CD4-positive, alpha-beta T cell treated with Interleukin-10 for 1 hour (primary cell): ENCODE measurements at places on chromosomes 3 and 15.

- no peak for DNase-seq
Observed at GRCh38 chr3:42680806-42681205, 4.5 kb upstream of the KLHL40 start.

- DNase-seq = no peak
Observed at GRCh38 chr3:64667887-64668581, 19.8 kb downstream of the ADAMTS9 start.

DNA sequence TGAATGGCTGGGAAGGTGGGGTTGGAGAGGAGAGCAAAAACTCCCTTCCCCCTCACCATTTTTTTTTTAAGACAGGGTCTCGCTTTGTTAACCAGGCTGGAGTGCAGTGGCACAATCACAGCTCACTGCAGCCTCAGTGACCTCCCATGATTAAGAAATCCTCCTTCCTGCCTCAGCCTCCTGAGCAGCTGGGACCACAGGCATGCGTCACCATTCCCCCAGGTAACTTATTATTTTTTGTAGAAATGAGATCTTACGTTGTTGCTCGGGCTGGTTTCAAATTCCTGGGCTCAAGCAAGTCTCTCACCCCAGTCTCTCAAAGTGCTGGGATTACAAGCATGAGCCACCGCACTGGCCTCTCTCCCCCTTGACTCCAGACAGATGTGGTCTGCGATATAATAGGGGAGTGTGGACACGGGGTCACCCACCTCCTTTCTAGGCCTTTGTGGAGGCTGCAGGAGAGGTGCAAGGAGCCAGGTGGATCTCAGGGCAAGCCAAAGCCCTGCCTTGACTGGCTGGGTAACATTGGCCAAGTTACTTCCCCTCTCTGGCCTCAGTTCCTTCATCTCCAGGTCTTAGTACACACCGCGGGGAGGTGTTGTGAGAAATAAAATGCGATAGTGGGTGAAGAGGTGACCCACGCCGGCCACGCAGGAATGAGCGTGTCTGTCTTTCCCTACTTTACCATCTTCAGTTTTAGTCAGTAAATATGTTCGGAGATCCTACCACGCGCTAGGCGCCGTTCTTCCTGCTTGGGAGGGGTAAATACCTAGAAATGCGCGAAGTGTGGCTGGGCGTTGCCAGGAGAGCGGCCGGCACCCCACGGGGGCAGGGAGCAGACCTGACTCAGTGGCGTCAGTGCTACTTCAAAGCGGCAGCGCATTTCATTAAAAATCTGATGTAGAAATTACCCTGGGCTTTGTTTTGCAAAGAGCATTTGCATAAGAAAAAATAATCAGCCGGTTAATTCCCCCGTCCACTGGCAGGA lies 20.2 kb upstream of the CORO2B start:
- no peak for DNase-seq

DNA sequence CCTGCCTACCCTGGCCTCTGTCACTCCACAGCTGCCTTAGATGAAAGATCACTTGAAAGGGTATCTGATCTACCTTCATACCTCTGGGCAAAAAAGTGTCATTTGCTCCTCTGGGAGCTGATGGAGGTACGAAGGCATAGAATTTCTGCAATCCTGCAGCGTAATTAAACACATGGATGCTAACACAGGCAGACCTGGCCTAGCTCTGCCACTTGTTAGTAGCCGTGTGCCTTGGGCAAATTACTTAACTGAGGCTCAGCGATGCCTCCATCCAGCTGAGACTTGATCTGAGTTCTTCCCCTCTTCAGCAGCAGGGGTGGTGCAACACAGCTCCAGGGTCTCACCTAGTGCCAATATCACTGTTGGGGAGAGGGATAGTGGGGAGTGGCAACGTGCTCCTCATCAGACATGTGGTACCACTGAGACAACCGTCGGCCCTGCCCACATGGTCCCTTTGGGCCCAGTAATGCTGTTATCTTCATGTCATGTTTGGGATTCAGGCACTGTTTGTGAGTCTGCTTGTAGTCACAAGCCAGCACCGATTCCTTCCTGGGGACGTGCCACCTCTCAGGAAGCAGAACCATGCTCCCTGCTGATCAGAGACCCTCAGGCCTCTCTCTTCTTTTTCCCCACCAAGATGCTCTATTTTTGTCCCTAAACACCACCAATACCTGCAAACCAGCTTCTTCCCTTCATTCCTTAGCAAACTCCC lies 34.1 kb upstream of the PIAS1 start:
- DNase-seq = no peak

DNA sequence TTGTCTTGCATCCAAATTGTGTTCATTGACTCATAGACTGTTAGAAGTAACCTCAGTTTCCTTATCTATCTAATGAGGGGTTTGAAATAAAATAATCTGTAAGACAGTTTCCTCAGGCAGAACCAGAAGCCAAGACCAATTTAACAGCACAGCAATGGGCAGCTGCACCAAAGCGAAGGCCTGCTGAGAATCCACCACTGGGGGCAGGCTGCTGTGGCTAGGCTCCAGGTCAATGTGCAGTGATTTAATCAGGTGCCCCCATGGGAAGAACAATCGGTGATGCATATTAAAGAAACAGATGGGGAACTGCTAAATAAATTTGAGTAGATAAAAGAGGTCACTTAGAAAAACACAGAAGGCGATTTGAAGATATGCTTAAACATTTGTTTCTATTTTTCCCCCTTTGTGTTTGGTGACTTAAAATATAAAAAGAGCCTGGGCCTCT lies 28.0 kb upstream of the TMOD3 start:
- no peak for DNase-seq

DNA sequence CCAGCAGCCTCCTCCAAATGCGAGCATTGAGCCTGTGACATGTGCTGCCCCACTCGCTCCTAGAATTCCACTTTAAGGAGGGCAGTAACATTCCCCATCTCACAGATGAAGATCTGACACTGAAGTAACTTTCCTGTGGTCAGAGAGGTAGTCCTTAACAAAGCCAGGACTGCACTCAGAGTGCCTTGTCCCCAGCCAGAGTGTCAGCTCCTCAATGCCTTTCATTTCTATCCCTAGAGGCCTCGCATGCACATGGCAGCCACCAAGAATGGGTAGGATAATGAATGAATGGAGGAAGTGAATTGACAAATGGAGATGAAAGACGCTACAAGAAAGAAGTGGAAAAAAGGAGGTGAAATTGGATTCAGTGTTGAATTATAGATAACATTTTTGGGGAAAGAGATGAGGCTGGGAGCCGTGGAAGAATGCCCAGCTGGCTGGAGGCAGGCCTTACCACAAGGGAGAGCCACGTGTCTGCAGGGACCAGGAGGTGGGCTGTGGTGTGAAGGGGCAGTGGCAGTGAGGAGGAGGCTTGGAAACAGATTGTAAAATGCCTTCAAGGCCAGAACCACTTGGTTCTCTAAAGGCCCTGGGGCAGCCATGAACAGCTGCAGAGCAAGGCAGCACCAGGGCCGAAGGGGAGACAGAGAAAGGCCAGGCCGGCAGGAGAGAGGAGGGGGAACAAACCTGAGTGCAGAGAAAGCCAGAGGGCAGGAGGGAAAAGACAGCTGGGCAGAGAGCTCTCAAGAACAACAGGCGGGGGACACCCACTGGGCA lies 10.4 kb downstream of the CFAP92 start:
- no peak for DNase-seq

GRCh38 chr3:119388577-119388976 lies 74.8 kb downstream of the TMEM39A start:
- no peak for DNase-seq

DNA sequence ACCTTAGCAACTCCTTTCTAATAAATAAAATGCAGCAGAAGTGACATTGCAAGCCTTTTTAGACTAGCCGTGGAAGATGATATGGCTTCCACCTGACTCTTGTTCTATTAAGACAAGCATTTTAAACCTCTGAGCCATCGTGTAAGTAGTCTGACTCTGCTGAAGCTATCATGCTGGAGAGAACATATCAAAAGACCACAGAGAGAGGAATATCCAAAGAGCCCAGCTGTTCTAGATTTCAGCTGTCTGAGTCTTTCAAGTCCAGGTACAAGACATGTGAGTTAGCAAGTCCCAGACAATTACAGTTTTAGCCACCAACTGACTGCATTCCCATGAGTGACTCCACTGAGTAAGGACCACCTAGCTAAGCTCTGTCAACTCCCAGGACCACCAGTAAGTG lies 517.0 kb upstream of the NAALADL2 start:
- DNase-seq = no peak

- no peak for DNase-seq
Observed at GRCh38 chr3:5058471-5058951, 63.6 kb upstream of the ARL8B start.

- no peak for DNase-seq
Observed at GRCh38 chr3:153889905-153890334, 231.3 kb upstream of the ARHGEF26 start.

- DNase-seq = no peak
Observed at GRCh38 chr15:52788099-52788986, 1.8 kb downstream of the ONECUT1 start.

DNA sequence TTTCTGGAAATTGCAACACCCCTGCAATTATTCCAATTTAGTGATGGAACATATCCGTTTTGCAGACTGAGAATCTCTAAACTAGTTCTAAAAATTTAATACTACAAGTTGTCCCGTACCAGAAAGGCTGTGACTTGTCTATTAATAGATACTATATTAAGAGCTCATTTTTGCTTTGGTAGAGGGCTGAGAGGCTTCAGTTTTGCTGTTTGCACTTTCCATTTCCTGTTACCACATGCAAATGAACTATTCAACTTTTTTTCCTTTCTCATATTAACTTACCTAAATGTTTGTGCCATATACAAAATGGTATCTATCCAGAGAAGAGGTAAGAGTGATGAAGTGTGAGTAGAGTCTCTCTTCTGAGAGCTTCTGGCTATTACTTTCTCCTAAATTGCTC lies 101.5 kb upstream of the CRBN start:
- no peak for DNase-seq

- DNase-seq = no peak
Observed at GRCh38 chr3:111418391-111418790, 123.6 kb upstream of the CD96 start.

GRCh38 chr3:30548600-30548999 lies 57.8 kb upstream of the TGFBR2 start:
- DNase-seq = peak; percentile 19

- no peak for DNase-seq
Observed at GRCh38 chr3:39413691-39414420, 7.3 kb downstream of the RPSA start.

DNA sequence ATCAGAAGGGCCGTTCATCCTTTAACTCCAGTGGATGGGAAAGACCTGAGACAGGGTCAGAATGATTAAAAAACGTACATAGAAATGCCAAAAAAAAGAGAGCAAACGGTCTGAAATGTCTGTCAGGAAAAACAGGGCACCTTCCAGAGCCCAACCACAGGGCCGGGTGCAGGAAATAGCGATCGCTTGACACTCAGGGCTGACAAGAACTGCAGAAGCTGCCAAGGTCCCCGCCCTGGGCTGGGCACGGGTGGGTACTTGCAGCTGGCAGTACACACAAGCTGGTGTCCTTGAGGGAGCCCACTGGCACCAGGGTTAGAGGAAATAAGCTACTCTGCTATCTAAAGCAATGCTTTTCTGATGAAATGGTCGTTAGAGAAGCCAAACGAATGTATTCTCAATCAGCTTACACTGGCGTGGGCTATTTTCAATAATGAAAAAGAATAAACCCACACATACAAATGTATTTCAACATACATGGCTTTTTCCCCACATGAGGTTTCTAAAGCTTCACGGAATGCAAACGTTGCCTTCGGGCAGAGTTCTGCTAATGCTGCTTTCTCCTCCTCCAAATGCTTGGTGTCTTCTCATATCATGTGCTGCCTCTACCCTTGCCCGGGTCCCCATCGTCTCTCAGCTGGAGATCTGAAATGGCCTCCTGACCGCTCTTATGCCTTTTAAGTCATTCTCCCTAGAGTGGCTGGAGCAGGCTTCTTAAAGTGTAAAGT lies 15.6 kb downstream of the FRMD4B start:
- DNase-seq = peak; percentile 32

GRCh38 chr3:194482196-194482593 lies 4.6 kb downstream of the ATP13A3 start:
- no peak for DNase-seq
